Smooth muscle cell of the brain vasculature (primary cell): ENCODE measurements at places on chromosomes 12 and 14.

- no peak for DNase-seq
Observed at GRCh38 chr12:111758120-111758561, 8.6 kb upstream of the ALDH2 start.

DNA sequence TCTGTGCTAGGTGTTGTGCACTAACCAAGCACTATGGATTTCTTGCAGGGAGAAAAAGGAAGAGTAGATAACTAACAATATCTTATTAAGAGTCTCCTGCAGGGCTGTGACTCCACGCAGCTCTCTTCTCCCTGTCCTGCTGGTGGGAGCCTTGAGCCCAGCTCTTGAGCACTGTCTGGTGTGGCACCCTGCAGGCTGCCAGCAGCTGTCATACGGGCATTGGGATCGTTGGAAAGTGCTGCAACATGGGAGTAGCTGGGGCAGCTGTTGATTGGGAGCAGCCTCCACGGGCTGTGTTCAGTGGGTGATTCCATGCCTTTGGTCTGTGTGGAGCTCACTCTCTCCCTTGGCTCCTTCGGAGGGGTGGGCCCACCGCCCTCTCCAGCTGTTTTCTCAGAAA is 125.3 kb downstream of the FBXL14 start:
- no peak for DNase-seq

GRCh38 chr14:84891404-84891803 is 638.5 kb upstream of the FLRT2 start:
- DNase-seq: no peak

DNA sequence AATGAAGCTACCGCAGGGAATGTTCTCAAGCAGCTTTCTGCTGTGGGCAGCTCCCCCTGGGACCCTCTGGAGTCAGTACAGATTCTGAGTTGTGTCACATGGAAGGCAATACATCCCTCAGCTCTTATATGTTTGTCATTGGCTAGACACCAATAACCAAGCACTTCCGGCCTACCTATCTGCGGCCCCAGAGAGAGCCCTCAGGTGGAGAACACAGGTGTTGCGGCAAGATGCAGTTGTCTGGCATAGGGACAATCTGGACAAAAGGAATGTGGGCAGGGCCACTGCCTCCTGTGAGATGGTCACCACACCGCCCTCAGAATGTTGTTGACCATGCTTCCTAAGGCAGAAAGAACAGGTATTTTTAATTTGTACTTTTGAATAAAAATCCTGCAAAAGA is 118.7 kb downstream of the BRMS1L start:
- DNase-seq: no peak

GRCh38 chr14:103733651-103734050 is 18.0 kb downstream of the ZFYVE21 start:
- no peak for DNase-seq

DNA sequence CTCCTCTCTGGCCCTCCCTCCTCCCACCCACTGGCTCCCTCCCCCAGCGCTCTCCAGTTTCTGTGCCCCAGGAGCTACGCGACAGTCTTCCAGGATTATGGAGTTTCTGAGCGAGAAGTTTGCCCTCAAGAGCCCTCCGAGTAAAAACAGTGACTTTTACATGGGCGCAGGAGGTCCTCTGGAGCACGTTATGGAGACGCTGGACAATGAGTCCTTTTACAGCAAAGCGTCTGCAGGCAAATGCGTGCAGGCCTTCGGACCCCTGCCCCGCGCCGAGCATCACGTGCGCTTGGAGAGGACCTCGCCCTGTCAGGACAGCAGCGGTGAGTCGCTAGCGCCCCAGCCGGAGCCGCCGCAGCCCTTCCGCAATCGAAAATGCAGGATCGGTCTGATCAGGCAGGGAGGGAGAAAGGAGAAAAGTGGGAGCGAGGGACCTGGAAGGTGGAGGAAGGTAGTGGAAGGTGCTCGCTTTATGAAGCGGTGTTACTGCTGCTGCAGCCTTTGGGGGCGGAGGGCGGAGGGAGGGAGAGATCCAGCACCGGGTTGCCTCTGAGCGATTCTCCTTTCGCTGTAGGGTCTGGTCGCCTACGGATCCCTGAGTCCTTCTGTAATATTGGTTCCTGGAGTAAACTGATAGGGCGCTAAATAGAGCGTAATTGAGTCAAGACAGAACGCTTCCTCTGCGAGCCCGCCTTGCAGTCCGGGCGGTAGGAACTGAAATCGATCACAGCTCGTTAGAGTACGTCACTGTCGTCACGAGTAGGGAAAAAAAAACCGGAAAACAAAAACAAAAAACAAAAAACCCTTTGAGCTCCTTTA is at the start of gene ALX1:
TSS of gene ALX1 (plus strand) at position 56 of the 819 bp plus-strand sequence. CDS start at position 98, 42 bp downstream.
- DNase-seq: peak; percentile 53

DNA sequence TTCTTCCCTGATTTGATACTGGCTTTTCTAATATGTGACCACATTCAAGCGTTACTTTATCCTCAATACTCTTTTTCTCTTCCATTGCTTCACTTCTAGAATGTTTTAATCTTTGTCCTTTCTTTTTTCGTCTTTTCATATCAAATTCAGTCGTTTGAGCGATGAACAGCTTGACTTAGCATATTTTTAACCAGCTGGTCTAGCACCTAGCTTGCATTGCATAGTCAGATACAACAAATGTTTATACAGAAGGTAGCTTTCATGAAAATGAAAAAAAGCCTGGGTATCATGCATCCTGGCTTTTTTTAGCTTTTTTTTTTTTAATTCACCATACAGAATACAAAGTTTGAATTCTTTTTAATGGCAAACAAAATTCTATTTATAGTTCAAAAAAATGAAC is 1.2 kb downstream of the SOX5 start:
- DNase-seq: no peak

- DNase-seq: no peak
Observed at GRCh38 chr14:22449600-22449905, 139.5 kb downstream of the DAD1 start.

- no peak for DNase-seq
Observed at GRCh38 chr14:37443461-37443860, 151.6 kb downstream of the FOXA1 start.

DNA sequence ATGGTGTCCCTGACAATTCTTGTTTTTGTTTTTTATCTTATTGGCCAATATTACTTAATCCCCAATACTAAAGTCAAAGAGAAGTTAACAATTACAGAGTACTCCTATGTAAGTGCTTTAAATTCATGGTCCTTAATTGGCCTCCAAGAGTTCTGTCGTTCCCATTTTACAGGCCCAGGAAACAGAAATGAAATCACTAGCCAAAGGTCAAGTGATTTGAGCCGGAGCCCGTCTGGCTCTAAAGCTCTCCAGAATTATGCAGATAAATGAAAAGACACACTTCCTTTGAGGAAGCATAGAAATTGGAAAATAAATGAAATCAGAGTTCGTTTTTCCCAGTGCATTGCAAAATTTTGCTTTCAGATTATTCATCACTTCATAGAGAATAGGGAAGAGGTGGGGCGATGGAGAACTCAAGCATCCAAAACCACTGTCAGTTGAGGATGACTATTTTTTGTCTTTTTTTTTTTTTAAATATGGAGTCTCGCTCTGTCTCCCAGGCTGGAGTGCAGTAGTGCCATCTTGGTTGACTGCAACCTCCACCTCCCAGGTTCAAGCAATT is 78.5 kb downstream of the MAP1LC3B2 start:
- DNase-seq: no peak

DNA sequence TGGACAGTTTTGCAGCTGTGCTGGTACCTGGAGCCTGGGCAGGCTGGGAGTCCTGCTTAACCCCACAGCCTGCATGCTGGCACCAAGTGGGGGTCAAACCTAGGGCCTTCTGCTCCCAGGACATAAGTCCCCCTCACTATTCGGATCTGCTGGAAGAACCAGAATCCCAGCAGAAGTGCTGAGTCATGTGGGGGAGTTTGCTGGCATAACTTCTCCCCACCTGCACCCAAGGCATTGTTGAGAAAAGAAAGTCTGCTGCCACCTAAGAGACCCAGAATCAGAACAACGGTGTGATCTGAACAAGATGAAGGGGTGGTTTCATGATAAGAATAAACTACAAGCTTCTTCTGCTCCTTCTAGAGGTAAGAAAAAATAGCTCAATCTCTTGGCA is 102.7 kb downstream of the RBM19 start:
- DNase-seq: no peak

- no peak for DNase-seq
Observed at GRCh38 chr12:66210840-66211239, 21.8 kb downstream of the IRAK3 start.

DNA sequence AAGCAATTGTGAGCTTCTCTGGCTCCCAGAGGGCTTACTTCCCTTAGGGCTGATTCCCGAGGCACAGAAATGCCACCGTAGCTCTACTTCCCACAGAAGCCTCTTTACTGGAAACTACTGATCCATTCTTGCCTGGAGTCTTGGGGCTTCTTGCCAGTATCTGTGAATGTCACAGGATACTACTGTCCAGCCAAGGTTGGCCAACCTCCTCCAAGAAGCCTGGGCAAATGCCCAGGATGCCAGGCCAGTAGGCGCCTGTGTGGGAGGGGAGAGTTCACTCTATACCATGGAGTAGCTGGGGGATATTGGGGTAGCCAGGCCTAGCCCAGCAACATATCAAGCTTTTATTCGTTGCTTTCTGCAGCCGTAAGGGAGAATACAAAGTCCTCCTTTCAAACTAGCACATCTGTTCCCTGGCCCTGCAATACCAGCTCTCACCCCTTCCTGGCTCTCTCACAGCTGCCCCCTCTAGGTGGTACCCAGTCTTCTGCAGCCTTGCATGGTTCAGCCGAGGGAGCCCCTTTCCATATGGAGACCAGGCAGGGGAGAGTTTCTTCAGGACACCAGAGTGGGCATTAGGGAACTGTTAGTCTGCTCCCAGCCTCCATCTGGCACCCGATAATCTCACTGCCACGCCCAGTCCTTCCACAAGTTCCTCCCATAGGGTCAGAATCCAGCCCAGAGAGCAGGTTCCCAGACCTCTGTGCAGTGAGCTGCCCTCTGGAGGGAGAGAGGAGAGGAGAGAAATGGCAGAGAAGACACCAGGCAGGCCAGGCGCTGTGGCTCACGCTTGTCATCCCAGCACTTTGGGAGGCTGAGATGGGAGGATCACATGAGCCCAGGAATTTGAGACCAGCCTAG is 24.3 kb upstream of the PLEK2 start:
- no peak for DNase-seq

- DNase-seq: no peak
Observed at GRCh38 chr12:6925540-6926279, 2.0 kb upstream of the ATN1 start.

GRCh38 chr12:16121953-16122352 is 155.5 kb downstream of the SLC15A5 start:
- DNase-seq: no peak

DNA sequence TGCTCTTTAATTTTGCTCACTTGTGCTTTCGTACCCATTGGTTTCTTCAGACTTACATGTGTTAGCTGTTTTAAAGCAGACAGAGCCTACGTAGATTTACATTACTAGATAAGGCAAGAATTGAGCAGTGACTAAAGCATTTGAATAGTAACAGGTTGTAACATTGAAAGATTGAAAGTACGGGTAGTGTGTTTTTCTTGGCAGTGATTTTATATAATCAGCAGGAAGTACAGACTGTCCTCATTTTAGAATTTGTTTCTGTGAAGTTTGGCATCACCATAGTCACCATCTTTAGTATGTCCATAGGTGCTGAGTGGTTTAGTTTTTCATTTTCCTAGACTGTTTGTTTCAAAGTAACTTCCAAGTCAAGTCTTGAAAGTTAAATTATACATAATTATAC is 14.0 kb downstream of the RTRAF start:
- DNase-seq: no peak

GRCh38 chr12:128133321-128134073 is 133.5 kb upstream of the TMEM132C start:
- no peak for DNase-seq
